ENCODE measurements at places on chromosomes 5 and 9.

DNA sequence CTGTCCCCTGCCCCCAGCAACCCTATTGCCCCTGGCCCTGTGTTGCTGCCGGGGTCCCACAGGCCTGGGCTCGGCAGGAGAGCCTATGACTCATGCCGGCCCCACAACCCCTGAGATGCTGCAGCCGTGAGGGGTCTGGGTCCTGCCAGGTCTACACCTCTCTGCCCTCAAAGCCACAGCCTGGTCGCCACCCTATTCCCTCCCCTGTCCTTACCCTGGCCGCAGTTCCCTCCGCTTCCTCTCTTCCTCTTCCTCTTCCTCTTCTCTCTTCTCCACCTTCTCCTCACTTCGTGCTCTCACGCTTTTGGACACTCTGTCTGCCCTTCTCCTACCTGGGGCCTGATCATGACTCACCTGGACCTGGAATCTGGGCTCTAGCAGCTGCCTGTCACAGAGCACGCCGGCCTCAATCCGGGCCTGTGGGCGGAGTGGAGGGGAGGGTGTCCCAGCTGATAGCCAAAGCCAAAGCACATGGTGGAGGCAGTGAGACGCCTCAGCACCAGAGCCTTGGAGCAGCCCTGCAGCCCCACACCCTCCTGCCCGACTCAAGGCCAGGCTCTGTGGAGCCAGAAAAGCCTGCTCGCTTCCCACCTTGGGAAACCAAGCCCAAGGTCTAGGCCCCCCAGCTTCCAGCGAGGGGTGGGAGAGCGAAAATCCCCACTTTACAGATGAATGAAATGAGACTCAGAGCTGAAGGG is 26.8 kb upstream of the CSF1R start:
- no peak for DNase-seq

DNA sequence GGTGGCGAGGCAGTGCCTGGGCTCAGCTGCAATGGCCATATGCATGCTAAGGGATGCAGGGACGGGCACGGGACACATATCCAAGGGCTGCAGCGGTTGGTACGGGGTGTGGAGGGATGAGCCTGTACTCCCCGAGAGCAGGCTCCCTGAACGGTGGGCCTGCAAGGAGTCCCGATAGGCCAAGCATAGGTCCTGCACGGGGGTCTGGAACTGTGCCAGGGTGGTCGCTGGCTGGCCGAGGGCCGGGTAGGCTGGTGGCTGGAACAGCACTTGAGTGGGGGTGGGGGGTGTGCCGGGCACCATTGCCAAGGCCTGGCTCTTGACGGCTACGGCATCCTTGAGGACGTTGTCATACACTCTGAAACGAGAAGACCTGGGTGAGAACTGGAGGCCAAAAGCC is 24.1 kb downstream of the FABP6 start:
- no peak for DNase-seq

GRCh38 chr5:108148715-108149139 is 233.2 kb downstream of the FBXL17 start:
- DNase-seq: no peak

- peak; percentile 27 for DNase-seq
Observed at GRCh38 chr9:35736201-35736633, 3.8 kb downstream of the CREB3 start.

- DNase-seq: no peak
Observed at GRCh38 chr9:77892171-77892570, 139.4 kb downstream of the GNAQ start.

- no peak for DNase-seq
Observed at GRCh38 chr5:159444441-159445082, 114.3 kb upstream of the IL12B start.

DNA sequence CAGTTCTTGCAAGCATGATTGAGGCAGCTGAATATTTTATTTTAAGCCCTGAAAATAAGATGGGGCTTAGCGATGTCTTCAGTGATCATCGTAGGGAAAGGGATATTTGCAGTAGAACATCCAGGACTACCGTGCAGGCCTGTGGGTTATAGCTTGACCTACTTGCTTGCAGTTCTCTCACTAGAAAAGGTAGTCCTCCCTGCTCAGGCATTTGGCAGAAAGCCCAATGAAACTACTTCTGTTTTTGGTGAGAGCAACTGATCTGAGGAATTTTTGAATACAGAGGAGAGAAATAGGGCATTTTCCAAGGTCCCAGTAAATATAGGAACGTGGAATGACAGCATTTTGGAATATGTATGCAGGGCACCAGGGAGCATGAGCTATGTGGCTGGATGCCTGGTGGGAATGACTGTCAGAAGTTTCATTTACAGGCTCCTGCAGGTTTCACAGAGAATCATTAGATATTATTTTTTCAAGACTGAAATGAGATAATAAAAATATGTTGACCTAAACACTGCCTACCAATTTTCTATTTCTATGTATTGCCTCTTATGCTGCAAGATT is 417.9 kb upstream of the ACTBL2 start:
- no peak for DNase-seq

Data from stimulated activated CD4-positive, alpha-beta T cell treated with anti-CD3 and anti-CD28 coated beads, Interleukin-15, amount 100 ng/mL, for 1 hour (primary cell).